Astrocyte of the hippocampus (primary cell): ENCODE measurements at places on chromosomes 4 and X.

DNA sequence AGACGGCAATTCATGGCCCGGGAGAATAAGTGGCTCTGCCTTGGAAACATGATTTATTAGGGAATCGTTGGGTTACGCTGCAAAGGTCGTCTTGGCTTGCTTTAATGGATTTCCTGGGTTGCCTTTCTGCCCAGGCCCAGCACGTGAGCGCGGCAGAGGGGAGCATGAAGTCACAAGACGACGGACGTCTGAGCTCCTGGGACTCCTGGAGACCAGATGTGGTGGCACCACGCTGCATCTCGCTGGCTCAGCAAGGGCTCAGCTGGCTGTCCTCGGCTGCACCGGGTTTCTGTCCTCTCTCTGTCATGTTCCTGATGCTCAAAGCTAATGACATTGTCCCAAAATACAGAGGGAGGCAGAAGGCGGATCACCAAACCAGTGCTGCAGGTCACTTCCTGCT lies 61.2 kb downstream of the C4orf50 start:
- DNase-seq = no peak

GRCh38 chr4:11259837-11260236 lies 168.9 kb downstream of the HS3ST1 start:
- DNase-seq = no peak

- peak; percentile 49 for DNase-seq
Measured at GRCh38 chr4:56424697-56425514, 10.5 kb downstream of the PPAT start.

GRCh38 chrX:32451954-32452695 lies 759.2 kb downstream of the DMD start:
- DNase-seq = no peak

DNA sequence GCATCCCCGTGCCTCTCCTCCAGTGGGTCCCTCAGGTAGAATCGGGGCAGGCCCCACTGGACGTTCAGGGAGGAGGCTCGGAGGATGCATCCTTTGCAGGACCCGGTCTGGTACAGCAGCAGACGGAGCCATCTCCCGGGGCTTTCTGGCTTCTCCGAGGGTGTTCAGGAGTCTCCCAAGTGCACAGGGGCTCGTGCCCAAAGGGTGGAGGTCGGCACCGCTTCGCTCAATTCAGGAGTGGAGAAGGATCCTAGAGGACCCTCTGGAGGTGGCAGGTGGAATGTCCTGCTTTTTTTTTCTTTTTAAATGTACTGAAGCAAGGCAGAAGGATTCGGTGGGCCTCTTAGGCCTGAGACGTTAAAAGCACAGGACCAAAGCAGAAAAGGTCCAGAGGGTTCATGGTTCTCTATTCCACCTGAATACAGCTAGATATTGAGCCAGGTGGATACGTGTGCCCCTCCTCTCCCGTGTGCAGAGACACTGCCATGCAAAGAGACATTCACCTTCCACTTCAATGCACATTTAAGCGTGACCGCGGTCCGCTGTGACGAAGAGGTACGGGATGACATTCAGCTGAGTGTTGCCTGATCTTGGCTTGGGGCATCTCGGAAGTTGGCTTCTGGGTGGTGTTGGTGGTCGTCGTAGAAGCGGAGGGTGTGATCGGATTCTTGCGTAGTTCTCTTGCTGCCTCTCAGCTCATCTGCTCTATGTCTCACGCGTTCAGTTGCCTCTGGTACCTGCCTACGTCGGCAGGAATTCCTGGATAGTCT lies 281.2 kb upstream of the AGTR2 start:
- no peak for DNase-seq

DNA sequence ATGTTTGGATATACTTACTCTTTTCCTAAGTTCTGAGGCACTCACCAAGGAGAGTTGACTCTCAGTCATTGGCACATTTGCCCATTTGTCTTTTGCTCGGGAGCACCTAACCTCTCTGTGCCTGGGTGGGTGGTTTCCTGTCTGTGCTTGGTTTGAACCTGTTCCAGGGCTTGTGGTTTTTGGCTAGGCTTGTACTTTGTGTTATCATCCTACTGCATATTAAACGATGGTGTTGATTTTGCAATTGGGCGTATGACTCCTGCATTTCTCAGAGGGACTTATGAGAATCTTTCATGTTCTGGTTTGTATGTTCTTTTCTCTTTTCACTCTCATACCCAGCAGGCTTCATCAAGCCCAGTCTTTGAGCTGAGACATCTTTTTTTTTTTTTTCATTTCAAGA lies 161.7 kb downstream of the BTC start:
- DNase-seq = peak; percentile 93

GRCh38 chr4:75344915-75345314 lies 169.3 kb downstream of the RCHY1 start:
- peak; percentile 3 for DNase-seq

DNA sequence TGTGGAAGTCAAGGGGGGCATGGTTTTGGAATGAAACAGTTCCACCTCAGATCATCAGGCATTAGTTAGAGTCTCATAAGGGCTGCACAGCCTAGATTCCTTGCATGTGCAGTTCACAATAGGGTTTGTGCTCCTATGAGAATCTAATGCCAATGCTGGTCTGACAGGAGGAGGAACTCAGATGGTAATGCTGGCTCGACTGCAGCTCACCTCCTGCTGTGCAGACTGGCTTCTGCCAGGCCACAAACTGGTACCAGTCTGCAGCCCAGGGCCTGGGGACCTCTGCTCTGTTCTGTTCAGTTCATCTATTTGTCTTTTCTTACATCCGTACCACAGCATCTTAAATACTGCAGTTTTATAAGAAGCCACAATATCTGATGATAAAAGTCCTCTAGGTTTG lies 12.2 kb upstream of the MSL3 start:
- DNase-seq = no peak

DNA sequence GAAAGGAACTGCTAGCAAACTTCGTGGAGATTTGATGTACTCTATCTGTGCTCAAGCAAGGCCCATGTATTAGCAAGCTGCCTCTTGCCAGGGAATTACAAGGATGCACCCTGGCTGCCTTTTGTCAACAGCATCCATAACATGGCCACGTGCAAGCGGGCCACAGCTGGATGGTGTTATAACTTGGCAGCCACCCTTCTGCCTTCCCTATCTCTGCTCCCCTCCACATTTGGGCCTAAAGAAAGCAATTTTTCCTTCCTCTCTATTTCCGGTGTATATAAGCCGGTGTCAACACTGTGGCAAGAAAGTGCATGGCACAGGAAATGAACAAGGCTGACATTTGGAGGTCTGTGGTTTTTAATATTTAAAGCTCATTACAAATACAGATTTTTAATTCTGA lies 94.8 kb downstream of the CLNK start:
- no peak for DNase-seq

DNA sequence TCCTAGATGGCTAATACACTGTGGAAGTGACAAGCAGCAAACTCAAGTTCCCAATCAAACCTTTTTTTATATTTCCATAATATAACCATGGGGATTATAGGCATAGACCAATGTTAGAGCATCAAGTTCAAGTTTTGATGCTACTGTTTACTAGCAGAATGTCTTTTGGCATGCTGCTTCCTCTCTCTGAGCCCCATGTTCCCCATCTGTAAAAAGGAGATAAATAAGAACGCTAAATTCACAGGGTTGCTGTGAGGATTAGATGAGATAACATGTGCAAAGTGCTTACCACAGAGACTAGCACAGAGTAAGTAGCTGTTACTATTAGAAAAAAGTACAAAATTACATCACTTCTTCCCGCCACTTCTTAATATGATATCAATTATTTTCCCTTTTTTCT lies 18.0 kb downstream of the MBNL3 start:
- DNase-seq = no peak
